ENCODE measurements at places on chromosomes 12 and 14.

- peak; percentile 2 for ATAC-seq
Measured at GRCh38 chr12:121794534-121795033, 1.1 kb upstream of the RHOF start.

GRCh38 chr14:89674936-89675335 lies 257.9 kb upstream of the FOXN3 start:
- no peak for ATAC-seq

DNA sequence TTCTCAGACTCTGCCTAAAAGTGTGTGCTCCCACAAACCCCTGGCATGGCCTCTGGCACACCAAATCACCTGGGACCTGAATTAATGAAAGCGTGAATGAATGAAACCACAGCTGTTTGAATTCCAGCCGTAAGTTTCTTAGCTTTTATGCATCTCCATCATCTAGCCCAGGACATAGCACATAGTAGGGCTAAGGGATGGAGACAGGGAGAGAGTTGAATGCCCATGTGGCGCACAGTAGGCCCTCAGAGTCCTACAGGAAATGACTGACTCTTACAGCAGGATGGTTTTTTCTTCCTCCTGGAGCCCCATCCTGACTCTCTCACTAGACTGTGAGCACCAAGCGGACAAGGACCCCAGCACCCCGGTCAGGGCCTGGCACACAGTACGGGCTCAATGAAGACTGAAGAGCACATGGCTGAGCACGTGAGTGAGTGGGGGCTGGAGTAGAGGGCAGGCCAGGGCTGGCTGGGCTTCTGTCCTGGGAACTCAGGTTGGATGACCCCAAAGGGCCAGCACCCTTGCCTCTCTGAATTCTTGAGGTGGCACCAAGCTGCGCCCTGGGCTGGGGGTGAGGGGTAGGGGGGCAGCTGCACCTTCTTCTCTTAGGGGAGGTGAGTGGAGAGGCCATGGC lies 351.3 kb downstream of the MED13L start:
- no peak for ATAC-seq

DNA sequence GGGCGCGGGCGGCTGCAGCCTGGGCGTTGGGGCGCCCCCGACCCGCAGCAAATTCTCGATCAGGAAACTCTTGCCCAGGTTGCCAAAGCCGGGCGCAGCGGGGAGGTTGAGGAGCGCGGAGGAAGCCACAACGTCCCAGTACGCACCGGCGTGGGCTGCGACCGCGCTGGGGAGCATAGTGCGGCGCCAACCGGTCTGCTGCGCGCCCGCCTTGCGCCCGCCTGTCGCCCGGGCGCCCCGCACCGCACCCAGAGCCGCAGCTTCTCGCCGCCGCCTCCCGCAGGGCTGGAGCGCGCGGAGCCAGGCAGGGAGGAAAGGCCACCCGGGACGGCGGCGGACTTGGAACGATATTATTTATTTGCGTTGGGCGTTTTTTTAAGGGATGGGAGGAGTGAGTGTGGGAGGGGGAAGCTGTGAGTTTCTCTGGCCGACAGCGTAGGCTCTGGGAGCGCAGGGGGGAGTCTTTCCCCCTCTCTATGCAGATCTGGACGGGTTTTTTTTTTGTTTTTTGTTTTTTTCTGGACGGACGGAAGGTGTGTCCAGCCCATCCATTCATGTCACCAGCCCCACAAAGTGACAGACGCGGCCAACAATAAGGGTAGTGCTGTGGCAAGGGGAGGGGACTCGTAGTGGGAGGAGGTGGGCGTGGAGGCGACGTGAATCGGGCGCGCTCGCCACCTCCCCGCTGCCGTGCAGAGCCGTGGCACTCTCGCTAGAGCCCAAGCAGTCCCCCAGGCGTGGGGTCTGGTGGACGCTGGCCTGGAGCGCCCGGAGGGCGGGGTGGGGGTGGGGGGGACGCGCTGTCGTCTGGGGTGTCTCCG lies at the start of gene DBX2:
Gene DBX2 (minus strand): TSS at position 349 of the 821 bp plus-strand sequence. CDS start 172 bp downstream, at position 177.
- peak; percentile 75 for ATAC-seq

DNA sequence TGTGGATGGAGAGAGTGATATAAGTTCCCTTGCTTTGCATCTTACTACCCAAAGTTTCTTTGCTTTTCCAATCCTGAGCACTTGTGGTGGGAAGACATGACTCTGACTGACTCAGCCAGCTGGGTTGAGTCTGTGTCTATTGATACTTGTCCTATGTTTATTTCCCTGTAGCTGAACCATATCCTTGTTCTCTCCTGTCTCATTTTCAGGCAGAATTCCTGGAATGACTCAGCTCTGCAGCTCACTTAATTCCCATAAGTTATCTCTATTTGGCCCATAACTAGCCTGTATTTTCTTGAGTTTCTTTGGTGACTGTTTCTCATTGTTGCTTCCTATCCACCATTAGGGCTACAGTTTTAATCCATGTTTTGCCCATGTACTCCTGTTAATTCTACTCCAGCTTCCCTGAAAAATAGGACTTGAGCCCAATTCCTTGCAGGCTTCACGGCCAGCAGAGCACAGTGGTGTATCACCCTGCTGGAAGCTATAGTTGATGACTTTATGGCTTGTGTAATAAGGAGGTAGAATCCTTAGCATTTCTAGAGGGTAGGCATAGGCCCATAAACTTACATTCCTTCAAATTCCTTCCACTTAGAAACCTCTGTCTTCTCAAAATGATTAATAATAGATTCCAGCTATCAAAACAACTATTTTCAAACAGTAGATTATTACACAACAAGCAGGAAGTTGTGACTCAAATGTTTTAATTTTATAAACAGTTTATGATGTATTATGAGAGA lies 183.1 kb downstream of the TMTC3 start:
- no peak for ATAC-seq

- ATAC-seq = peak; percentile 95
Measured at GRCh38 chr12:128551266-128551665, 272.5 kb downstream of the SLC15A4 start.

- no peak for ATAC-seq
Measured at GRCh38 chr12:18640321-18640955, 97.4 kb downstream of the PLCZ1 start.

DNA sequence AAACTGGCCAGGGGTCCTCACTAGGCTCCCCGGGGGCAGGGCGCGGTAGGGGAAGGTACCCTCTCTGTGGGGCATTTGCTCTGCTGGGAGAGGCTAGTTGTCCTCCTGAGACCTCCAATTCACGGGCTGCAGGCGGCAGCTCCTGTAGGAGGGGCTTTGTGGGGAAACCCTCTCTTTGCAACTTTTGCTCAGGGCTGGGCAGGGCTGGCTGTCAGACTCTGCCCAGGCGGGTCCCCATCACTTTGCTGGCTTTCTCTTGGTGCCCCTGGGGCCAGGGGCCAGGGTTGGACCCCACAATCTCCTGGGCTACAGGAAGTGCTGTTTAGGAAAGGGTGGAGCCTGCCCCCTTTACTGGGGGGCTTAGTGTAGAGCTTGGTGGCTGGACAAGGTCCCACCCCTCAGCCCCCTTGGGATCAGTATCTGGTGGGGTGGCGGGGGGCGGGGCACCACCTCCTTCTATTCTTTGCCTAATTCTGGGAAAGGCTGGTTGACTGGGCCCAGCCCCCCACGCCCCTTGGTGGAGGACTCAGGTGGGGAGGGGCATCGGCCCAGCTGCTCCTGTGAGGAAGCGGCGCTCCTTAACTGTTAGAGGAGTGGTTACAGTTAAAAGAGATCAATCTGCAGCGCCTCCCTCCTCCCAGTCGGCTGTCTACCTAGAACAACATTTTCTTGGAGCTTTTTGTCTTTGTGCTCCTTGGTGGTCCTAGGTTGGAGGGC lies 918.7 kb downstream of the AACS start:
- ATAC-seq = peak; percentile 68

DNA sequence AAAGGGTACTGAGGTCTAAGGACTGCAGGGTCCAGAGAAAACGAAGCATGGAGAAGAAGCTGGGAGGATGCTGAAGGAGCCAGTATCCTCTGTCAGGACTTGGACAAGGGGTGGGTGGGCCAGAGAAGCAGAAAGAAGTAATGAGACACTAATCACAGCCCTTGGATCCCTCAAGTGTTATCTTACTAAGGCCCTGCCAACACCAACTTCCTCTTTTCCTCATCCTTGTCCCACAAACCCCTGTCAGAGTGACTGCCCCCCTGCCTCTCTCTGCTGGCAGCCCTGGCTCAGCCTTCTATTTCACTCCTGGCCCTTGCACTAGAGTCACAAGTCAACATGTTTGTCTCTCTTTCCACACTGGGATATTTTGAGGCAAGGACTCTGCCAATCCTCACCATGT lies 3.8 kb upstream of the ASIC1 start:
- no peak for ATAC-seq

- ATAC-seq = no peak
Measured at GRCh38 chr14:95220663-95221231, 63.4 kb upstream of the DICER1 start.

DNA sequence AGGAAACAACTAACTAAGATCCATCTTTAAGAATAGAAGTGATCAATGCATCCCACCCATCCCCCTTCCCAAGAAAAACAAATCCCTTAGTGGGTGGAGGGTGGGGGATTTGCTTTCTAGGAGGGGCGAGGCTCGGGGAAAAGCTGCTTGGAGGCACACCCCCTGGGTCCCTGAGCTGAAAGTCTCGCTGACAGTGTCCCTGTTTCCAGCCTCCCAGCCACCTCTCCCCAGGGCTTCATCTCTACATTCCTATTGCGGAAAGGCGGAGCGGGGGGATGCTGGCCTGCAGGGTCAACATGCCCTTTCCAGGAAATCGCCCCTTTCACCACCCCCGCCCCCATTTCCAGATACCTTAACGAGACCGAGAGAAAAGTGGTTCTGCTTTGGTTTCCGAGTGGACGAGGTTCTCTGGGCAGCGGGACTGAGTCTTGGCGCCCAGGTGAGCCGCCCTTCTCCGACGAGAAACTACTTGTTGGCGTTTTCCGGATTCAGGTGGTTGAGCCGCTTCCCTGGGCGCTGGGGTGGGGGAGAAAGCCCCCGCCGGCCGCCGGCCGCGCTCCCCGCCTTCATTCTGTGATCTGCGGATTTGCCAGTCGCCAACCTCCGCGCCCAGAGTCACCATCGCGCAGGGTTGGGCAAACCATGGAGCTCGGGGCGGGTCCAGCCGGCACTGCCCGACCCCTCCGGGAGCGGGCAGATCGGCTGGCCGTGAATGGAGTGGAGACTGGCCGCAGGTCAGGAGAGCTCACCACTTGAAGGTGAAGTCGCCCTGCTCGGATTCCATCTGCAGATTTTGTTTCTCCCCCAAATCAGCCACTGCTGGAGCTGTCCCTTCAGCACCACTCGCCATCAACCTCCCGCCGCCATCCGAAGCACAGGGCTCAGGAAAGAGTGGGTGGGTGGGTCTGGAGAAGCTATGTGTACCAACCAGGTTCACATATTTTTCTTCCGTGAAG lies 505 bp downstream of the KCNC2 start:
- ATAC-seq = peak; percentile 85

DNA sequence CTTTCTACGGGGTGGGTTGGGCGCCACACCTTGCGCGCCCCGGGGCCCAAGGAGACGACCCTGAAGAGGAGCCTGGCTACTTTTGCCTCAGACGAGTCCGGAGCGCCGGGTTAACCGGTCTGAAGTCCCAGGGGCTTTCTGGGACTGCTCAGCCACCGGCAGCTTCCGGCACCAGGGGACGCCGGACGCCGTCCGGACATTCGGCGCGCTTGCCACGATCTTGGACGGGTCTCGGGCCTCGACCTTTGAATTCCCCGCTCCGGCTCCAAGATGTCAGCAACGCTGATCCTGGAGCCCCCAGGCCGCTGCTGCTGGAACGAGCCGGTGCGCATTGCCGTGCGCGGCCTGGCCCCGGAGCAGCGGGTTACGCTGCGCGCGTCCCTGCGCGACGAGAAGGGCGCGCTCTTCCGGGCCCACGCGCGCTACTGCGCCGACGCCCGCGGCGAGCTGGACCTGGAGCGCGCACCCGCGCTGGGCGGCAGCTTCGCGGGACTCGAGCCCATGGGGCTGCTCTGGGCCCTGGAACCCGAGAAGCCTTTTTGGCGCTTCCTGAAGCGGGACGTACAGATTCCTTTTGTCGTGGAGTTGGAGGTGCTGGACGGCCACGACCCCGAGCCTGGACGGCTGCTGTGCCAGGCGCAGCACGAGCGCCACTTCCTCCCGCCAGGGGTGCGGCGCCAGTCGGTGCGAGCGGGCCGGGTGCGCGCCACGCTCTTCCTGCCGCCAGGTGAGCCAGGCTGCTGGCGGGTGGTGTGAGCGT lies at the start of gene ACOT4:
Gene ACOT4 (plus strand): TSS at position 184 of the 760 bp plus-strand sequence. CDS start 87 bp downstream, at position 271.
- peak; percentile 56 for ATAC-seq

- ATAC-seq = no peak
Measured at GRCh38 chr12:77349689-77350370, 284.5 kb upstream of the E2F7 start.

DNA sequence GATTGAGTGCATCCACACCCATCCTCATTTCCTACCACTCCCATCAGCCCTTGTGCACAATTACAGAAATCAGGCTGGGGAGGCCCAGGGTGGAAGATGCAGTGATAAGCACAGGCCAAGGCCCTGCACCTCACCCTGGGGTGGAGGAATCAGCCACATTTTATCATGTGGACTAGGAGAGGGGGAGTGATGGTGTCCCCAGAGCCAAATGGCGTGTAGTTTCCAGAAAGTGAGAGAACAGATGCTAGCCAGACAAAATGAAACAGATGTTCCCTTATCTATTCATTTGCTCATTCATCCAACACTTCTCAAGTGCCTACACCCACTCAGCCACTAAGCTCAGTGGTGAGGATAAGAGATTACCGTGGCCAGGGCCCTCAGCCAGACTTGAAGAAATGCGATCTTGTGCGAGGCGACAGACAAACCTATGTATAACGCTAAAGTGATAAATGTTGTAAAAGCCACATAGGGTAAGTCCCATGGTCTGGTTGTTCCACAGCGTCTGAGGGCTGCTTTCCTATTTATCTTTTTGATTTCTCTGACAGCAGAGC lies 93.6 kb downstream of the STAB2 start:
- peak; percentile 89 for ATAC-seq

DNA sequence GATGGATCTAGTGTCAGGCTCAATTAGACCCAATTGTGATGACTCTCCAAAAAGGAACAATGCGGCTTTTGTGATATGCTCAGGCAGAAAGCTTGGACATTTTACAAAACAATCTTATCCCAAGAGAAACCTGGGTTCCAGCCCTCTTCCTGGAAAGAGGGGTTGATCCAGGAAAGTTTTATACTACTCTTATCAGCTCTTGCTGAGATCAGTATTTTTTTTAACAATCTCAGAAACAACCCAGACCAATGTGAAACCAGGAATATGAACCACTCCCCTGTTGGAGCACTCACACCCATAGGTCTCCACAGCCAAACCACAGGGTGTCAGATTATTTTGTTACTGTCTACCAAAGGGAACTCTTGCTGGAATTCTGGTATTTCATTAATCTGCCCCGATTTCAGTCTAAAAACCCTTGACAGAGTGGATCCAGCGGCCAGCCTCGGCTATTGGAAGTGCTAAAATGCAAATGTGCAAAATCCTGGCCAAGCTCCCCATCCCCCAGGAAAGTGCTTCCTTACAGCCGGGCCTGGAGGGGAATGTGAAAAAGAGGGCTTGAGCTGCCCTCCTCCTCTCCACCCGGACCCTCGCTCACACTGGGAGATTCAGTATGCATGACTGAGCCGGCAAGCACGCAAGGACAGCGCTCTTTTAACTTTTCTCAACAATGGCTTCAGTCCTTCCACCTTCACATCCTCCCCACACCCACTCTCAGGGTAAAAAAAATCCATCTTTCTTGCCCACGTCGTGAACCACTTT lies 4.0 kb downstream of the FBXL14 start:
- ATAC-seq = peak; percentile 2
